Astrocyte of the hippocampus (primary cell): ENCODE measurements at places on chromosomes 2 and 18.

GRCh38 chr2:171316220-171316619 is 117.6 kb downstream of the METTL8 start:
- DNase-seq, result peak; percentile 18

DNA sequence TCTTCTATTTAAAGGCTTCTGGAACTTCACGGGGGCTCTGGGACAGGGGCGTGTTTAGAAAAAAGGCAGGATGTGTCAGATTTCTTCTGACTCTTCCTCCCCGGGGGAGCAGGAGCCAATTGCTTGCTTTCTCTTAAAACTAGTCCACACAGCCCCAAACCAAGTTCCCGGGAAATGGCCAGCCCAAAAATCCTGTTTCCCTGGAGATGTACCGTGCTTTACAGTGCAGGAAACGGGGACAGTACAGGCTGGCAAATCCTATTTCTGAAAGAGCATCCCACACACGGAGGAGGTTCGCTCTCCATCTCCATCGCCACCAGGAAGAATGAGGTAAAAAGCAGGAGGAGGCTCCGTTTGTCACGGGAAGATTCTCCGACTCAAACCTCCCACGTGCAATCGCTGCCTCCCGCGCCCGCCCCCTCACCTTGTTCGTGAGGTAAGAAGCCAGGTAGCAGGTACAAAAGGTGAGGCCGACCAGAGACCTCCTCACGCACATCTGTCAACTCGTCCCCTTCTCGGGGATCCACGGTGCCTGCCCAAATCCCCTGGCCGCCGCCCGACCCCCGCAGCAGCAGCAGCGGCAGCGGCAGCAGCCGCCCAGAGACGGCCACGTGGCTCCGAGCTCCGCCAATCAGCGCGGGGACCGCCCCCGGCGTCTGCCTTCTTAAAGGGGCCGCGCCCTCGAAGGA is 15.6 kb upstream of the RIOK3 start:
- DNase-seq, result peak; percentile 90

DNA sequence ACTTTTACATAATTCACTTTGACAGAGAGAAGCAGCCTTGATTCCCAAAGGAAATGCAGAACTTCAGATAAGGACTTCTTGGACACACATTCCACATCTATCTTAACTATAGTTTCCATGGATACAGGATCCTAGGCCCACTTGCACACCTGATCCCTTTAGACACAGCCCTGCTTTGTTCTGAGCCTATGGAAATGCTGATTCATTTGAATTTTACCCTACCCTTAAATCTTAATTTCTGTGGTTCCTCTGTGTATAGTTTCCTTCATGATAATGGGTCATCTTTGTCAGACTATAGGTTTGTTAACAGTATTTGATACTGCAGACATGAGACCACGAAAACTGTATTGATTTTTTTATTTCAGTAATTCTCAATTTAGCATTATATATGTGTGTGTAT is 77.4 kb downstream of the ACTR3 start:
- DNase-seq, result no peak

DNA sequence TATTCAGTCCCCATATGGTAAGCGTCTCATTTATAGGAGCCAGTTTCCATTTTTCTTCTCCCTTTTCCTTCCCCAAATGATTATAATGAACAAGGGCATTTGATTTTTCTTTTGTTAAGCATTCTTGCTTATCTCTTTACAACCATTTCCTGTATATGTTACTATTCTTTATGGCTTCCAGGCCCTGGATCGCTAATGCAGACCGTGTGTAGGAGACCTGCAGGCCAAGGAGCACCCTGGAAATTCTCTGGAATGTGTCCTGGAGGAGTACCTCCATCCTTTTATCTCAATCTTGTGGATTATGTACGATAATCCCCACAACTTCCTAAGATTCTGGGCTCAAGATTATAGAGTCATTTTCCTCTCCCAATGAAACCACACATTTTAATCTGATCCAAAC is 439.6 kb upstream of the MMADHC start:
- DNase-seq, result no peak

DNA sequence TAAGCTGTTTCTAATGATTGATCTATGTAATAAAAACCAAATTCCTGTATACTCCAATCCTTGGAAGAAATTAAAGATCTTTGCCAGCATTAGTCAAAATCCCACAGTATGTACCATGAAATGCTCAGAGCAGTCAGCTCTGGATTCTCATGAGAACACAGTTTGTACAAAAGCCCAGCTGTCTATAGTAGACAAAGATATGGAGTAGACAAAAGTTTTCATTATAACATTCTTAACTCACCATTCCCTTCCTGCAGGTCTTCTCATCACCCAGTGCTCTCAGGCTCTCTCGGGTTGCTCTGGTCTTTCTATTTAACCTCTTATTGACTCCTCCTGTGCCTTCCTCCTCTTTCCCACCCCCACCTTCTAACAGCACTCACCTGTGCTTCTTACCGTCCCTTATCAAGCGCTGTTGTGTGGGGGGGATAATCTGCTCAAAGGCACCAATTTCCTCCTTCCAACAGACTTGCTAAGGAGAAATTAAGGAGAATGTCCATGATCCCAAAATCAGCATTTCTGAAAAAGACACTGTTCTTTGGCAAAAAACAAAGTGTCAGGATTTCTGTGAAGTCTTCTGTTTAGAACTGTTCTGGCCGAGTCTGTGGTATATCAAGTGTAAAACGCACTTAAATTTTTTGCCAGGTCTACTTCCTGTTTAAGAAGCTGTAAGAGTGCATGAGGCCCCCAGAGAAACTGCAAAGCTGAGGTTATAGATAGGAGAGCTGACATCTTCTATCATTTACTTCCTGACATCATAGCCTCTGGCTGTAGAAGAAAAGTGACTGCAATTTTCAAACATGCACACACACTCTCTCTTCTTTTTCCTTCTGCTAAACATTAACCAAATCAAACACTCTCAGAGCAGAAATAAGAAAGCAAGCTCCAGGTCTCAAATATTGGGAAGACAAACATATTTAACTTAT is 144.1 kb downstream of the EVA1A start:
- DNase-seq, result no peak

GRCh38 chr2:100293341-100294161 is 28.8 kb downstream of the LONRF2 start:
- no peak for DNase-seq

DNA sequence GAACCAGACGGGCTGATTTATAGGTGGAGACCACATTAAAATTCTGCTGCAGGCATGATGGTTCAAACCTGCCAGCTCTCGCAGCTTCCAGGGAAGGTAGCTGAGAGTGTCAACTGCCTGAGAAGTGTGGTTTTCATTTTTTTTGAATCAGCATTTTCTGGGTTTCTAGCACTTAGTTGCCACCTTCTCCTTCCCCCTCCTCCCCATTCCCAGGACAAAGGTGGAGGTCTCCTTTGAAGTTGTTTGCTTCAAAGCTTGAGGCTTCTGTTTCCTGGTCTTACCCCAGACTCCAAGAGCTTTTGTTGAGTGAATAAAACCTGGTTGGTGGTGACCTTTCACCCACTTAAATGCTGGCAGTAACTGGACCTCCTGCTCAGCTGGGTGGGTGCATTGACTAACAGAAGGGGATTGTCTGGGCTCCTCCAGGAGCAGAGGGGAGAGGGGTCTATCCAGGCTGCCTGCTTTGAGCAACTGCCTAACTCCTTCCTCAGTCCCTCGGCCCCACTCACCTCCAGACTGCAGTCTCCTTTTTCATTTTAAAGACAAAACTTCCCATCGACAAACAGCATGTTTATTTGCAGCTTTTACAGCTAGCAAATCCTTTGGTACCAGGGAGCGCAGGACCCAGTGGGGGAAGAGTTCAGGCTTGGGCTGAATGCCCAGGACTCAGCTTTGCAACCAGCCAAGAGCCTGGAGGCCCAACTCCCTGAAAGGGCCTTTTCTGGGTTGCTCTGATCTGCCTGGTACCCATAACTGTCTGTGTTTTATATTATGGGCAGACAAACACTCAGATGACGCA is 3.5 kb downstream of the RHOB start:
- peak; percentile 89 for DNase-seq

GRCh38 chr18:78242806-78243205 is 736.8 kb upstream of the SALL3 start:
- peak; percentile 55 for DNase-seq

DNA sequence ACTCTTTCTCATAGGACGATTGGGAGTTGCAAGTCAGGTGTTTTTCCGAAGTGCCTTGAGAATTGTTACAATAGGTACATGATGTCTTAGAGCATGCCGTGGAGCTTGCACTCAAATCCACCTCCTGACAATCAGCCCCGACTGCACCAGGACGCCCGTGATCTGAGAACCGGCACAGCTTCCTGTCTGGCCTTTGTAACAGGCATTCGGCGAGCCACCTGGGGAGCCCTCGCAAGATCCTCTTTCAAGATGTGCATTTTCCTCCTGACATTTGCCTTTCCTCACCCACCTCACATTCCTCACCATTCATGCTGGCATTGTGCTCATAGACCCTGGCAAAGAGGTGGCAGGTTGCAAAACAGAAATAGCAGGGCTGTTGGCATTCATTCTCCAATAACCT is 427.3 kb downstream of the GALR1 start:
- no peak for DNase-seq

DNA sequence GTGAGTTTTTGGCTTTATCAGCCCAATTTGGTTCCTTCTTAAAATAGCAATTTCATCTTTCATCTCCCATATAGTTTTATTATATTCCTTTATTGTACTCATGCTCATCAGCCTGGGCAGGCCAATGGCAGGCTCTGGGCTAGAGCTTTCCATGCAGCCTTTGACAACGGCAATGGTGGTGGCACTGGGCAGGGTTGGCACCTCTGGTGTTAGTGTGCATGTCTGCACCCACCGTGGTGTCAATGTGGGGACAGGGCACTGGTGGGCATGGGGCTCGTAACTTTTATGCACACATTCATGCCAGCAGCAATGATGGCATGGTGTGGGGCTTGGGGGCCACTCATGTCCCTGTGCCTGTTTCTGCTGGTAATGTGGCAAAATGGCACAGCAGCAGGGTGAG is 1305.4 kb downstream of the DSC3 start:
- no peak for DNase-seq

- DNase-seq, result peak; percentile 48
Measured at GRCh38 chr2:147806846-147807245, 38.0 kb upstream of the ACVR2A start.

DNA sequence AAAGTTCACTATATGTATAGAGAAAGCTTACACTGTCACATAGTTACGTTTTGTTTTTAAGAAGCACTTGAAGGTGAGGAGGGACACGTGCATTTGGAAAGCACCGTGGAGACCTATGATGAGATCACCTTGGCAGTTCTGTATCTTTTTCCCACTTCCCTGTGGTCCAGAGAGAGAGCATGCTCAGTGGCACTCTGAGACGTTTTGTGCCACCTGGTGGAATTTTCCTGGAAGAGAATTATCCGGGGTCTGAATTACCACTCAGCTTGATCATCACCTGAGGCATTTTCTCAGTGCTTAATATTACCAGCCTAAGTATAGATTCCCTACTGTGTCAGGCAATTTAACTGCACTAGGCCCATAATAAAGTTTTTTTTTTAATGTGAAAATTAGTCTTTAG is 469.4 kb upstream of the SMIM21 start:
- DNase-seq, result peak; percentile 48

- DNase-seq, result no peak
Measured at GRCh38 chr2:86783615-86784339, 6.9 kb downstream of the CD8A start.

DNA sequence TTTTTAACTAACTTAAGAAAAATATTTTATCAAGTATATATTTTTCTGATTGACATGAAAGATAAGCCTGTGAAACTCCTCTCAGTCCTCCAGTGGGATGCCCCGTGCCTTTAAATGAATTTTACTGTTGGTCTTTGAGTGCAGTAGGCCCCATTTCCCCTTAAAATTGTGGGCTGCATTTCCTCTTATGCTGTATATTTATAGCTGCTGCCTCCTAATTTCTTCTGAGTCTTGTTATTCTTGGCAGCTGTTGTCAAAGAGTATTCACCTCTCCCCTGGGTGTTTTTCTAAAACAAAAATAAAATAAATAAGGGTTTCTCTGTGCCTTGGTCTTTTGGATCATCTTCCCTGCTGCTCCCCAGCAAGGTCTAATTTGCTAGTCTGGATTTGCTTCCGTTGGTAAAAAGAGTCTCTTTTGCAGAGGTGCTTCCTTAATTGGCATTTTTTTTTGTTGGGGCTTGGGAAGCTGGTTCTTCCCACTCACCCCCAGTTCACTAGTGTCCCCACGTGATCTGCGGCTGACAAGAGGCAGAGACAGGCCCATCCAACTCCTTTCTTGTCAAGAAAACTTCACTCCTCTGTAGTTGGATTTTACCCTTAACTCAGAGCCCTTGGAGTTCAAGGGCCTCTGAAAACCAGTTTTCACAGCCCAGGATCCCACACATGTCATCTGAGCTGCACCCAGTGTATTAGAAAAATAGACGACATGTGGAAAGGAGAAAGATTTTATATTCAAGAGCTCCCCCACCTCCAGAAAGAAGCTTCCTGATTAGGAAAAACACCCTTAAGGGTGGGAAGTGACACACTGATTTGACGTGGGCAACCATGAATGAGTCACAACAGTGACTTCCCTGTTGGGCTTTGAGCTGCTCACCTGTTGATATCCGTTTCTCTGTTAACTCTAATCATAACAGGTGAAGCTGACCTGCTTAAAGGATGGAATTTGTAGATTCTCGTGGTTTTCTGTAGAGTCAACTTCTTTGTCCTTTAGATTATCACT is 431.5 kb downstream of the DCDC2C start:
- no peak for DNase-seq
